ENCODE measurements at places on chromosomes 7 and 10.

- no peak for DNase-seq
Measured at GRCh38 chr10:62482581-62482980, 108.4 kb downstream of the ZNF365 start.

- DNase-seq: peak; percentile 94
Measured at GRCh38 chr7:76201732-76202665, at the start of gene SRRM3. SRRM3 (plus strand) TSS chr7:76201896; CDS start chr7:76235067, 33,171 bp downstream.

DNA sequence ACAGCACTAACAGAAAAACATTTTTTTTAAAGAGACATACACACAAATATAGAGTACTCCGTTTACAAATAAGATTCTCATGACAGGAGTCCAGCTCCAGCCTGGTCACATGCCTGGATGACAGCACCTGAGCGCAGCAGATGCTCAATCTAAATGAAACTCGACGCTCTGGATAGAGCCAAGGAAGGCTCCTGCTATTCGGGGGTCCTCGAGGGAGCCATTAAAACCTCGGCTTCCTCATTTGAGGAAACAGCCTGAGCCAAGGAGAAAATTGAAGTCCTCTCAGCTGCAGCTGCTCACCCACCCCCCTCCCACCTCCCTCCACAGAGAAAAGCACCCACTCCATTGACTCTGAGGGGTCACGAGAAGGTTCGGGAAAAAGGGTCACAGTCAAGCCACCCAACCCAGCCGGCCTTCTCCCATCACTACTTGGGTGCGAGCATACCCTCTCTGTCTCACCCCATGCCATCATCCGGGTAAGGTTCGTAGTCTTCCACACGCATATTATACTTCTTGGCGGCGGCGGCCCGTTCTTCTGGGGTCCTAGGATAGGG is 673 bp downstream of the NDUFB8 start:
- peak; percentile 41 for DNase-seq

- DNase-seq: no peak
Measured at GRCh38 chr7:45924283-45924682, 3.2 kb upstream of the IGFBP3 start.

GRCh38 chr10:99595770-99596465 is 24.3 kb downstream of the SLC25A28 start:
- DNase-seq: no peak

- DNase-seq: no peak
Measured at GRCh38 chr10:71726580-71727104, 7.1 kb upstream of the C10orf105 start.

- no peak for DNase-seq
Measured at GRCh38 chr10:13511409-13511808, 17.4 kb downstream of the BEND7 start.

- DNase-seq: peak; percentile 57
Measured at GRCh38 chr7:100588438-100588837, 2.3 kb downstream of the FBXO24 start.

GRCh38 chr7:83111391-83111790 is 51.3 kb downstream of the PCLO start:
- DNase-seq: no peak

DNA sequence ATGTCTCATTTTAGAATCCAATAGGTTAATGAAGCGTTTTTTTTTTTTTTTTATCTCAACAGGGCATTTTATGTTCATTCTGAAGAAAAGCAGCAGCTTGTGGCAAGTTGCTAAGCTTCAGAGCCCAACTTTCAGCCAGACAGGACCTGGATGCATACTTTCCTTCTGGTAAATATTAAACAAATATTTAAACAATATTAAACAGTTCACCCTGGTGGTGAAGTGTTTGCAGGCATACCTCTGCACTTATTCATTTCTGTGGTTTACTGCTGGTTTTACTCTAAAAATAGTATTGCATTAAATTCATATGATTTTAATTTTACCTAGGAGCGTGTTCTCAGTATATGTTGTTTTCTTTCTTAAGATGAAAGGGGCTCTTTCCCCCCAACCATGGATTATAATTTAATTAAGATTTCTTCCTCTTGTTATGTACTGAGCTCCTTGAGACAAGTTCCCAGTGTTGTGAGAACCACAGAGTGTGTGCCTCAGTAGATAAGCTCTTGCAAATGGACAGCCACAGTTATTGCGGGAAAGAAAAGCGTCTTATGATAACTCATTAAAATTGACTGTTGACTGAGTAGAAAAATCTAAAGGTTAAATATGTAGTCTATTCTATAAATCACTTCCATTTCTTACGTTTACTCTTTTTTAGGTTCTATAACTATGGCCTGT is 155.8 kb downstream of the MALRD1 start:
- DNase-seq: no peak

DNA sequence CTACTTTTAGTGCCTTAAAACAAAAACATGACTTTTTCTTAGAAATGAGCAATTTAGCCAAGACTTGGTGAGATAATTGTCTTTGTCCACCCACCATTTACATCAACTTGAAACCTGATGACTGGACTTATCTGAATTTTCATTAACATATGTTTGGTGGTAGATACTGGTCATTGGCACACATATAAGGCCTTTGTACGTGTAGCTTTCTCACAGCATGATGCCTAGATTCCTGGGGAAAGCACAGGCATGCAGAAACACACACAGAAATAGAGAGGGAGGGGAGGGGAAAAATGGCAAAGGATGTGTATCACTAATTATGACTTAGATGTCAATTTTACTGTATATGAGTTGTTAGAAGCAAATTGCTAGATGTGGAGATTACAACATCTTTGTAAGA is 488.4 kb downstream of the NXPH1 start:
- DNase-seq: no peak

- no peak for DNase-seq
Measured at GRCh38 chr7:64206903-64207302, at the start of gene ZNF735. ZNF735 (plus strand) TSS chr7:64207203; CDS start chr7:64207203, 0 bp downstream.

DNA sequence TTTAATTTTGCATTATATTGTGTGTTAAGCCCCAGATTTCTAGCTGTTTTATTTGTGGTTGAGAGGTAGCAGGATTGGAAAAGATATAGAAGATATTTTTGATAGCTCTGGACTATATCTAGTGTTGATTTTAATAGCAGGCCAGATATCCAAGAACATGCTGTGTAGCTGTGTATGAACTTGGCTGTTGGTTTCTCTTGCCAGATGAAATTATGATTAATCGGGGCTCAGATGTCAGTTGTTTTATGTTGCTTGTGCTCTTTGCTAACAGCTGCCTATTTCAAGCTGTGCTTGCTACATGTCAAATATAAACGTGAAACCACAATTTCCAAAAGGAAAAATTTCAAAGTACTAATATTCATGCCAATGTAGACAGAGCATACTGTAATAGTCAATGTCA is 141.1 kb downstream of the GRM3 start:
- no peak for DNase-seq

DNA sequence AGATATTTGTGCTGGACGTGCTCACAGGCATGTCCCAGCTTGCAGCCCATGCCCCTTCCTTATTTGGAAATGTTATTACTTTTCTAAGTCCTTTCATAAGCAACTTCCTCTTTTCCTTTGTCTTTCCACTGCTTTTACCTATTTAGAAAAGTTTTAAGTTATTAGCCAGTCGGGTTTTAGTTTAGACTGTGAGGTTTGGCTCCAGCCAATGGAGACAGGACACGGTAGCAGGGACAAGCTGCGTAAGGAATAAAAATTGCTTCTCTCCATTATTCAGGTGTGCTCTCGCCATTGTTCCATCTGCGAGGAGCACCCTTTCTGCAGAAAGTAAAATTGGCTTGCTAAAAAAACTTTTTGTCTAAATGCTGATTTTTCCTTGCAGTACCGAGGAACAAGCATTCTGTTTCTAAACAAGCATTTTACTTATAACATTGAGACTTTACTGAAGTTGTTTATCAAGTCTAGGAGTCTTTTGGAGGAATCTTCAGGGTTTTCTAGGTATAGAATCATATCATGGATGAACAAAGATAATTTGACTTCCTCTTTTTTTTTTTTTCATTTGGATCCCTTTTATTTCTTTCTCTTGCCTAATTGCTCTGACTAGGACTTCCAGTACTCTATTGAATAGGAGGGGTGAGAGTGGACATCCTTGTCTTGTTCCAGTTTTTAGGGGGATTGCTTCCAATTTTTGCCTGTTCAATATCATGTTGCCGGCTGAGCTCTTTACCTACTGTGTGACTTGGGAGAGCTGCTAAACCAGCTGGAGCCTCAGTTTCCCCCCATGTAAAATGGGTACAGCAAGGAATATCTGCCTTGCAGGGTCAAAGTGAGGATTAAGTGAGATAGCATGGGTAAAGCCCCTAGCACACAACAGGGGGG is 63.8 kb downstream of the ALOX5 start:
- no peak for DNase-seq

- DNase-seq: no peak
Measured at GRCh38 chr10:78550716-78551115, 517.1 kb downstream of the RPS24 start.

DNA sequence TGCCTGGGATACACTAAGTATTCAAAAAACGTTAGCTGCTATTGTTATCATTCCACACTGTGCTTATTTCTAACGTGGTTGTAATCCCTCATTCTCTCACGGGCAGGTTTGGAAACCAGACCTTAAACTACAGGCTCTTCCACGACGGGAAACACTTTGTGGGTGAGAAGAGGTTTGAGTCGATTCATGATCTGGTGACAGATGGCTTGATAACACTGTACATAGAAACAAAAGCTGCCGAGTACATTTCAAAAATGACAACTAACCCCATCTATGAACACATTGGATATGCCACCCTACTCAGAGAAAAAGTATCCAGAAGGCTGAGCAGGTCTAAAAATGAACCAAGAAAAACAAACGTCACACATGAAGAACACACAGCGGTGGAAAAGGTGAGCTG is 163.2 kb upstream of the PRR15 start:
- no peak for DNase-seq

DNA sequence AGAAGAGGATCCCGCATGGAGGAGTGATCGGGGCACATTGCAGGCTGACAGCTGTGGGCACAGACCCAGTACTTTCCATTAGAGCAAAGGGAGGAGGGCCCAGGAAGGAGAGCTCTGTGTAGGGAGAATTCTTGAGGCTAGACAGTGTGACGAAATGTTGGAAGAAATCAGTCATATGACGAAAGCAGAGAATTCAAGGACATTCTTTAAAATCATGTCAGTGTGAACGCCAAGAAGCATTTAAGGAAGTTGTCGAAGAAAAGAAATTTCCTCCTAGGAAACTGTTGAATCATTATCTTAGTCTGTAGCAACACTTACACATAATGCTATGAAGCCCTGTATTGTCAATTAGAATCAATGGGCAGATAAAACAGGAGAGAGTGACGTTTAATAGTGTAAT is 191.3 kb upstream of the ADARB2 start:
- no peak for DNase-seq
